ENCODE measurements at places on chromosomes 12 and 14.

DNA sequence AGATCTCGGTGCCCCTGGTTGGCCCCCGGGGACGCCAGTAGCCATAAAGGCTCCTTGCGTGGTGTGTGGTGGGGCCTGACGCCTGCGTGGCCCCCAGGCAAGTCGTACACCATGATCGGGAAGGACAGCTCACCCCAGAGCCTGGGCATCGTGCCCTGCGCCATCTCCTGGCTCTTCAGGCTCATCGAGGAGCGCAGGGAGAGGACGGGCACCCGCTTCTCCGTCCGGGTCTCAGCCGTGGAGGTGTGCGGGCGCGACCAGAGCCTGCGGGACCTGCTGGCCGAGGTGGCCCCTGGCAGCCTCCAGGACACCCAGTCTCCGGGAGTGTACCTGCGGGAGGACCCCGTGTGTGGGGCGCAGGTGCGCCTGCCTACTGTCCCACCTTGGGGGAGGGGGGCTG, 34.5 kb downstream of the KIF26A start:
- no peak for DNase-seq

GRCh38 chr12:50111693-50112455, at the start of gene COX14:
Gene COX14 (plus strand): TSS chr12:50112236. CDS start chr12:50120044, 7,808 bp downstream.
- DNase-seq: peak; percentile 98

DNA sequence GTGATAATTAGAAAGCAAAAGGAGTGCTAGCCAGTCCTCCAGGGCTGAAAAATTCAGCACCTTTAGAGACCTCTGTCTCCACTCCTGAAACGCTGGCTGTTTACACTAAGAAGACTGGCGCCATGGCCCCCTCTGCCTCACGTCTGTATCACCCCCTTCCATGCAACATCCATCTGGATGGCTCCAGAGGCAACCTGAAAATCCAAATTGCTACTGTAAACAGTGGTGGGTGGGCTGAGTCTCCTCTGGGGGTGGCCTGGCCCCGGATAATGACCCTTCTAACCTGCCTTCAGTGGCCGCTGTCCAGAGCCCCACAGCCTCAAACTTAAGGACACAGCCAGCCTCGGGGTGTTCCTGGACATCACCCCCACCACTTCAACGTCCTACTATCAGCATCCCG, 1.4 kb downstream of the PRKD1 start:
- DNase-seq: no peak

DNA sequence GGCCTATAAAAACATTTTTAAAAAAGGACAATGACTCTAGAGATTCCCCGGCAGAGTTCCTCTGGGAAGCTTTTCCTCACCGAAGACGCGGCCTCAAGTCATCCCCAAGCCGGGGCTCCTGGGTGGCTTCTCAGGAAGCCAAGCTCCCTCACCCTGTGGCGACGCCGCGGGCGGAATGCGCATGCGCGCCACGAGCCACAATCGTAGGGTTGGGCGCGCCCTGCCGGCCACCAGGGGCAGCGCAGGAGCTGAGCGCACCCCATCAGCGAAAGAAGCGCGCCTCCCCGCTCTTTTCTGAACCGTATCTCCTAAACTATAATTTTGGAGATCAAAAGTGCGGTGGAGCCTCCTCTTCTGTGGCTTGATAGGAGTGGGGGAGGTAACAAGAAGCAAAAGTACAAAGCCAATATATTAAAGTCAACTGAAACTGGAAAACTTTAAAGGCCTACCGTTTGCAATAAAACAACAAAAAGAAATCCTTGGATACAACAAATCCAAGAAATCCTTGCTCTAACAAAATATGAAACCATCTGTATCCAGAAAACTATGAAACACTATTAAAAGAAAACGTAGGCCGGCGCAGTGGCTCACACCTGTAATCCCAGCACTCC, 17.4 kb upstream of the CHFR start:
- DNase-seq: peak; percentile 4

DNA sequence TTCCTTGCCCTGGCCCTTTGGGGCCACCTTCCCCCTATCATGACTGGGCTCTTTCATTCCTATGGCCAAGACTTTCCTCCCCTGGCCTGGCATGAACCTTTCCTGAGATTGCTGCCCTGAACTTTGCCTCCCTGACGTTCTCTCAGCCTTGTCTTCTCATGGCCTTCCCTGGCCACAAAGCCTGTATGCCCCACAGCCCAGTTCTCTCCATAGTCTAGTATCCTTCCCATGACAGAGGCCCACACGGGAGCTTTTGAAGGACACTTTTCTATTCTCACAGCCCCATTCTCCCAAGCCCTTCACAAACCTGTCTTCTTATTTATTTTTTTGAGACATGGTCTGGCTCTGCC, 4.5 kb upstream of the RNU7-1 start:
- DNase-seq: no peak

Measured in NCI-H1092 treated with DMSO at 0.1 percent for 48 hours (cell line).